ENCODE measurements at places on chromosomes 5 and 9.

DNA sequence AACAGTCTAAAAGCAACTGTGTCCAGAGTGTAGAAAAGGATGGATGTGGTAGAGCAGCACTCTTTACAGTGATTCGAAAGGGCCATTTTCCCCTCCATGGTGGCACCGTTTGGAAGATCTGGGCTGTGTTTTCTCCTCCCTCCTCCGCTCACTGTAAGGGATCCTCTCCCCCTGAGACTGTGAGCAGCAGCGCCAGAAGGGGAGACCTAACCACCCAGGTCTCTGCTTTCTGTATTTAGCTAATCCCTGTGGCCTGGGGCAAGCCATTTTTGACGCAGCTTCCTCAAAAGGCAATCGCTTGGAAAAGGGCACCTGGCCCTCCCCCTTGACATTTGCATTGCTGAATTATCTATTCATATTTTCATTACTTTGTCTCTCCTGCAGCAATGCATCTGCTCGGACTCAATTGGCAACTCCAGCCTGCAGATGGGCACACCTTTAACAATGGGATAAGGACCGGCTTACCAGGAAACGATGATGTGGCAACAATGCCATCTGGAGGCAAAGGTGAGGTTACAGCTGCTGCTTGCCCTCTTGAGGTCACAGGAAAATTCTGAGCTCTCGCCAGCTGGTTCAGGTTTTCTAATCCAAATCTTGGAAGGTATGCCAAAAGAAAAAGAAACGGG, 244.3 kb upstream of the WWC1 start:
- peak; percentile 49 for DNase-seq

DNA sequence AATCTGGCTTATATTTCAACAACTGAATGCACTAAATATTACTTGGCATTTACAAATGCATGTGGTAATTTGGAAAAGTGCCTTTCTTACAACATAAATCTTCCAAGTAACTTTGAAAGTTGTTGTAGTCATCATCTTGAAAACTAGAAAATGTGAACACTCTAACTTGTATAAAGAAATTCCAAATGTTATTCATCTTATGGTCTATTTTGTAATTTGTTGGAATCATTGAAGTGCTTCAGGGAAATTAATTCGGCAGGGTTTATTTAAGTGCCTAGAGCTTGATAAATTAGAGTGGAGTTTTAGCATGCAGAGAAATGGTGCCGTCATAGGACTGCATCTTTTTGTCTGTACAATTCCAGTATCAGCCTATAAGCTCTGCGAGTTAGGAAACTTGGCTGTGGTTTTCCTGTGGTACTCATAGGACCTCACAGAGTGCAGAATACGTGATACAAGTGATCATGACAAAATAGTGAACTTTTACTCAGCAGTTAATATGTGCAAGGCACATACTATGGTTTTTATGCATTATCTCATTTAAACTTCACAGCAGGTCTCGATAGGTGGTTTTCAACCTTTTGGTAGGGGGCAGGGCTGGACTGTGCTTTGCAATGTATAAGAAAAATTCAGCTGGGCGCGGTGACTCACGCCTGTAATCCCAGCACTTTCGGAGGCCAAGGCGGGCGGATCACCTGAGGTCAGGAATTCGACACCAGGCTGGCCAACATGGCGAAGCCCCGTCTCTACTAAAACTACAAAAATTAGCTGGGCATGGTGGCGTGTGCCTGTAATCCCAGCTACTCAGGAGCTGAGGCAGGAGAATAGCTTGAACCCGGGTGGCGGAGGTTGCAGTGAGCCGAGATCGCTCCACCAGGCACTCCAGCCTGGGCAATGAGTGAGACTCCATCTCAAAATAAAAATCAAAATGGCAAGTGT, 79.6 kb downstream of the RAI14 start:
- DNase-seq, result peak; percentile 48

DNA sequence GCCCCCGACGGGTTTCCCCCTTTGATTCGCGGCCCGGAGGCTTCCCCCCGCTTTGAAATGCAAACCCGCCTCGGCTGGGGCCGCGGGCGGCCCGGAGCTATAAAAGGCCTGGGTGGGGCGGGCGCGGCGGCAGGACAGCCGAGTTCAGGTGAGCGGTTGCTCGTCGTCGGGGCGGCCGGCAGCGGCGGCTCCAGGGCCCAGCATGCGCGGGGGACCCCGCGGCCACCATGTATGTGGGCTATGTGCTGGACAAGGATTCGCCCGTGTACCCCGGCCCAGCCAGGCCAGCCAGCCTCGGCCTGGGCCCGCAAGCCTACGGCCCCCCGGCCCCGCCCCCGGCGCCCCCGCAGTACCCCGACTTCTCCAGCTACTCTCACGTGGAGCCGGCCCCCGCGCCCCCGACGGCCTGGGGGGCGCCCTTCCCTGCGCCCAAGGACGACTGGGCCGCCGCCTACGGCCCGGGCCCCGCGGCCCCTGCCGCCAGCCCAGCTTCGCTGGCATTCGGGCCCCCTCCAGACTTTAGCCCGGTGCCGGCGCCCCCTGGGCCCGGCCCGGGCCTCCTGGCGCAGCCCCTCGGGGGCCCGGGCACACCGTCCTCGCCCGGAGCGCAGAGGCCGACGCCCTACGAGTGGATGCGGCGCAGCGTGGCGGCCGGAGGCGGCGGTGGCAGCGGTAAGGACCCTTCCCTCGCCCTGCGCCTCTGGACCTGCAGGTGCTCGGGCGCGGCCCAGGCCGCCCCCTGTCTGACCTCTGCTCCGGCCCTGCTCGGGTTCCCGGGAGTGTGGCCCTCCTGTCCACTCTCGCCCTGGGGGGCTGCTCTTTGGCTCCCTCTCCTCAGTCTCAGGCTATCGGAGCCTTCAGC, at the start of gene CDX1:
Gene CDX1, plus strand, starts transcription at position 129 of the 862 bp plus-strand sequence. Its CDS starts 99 bp downstream, at position 228.
- DNase-seq, result no peak

- peak; percentile 22 for DNase-seq
Observed at GRCh38 chr9:76619640-76620039, 144.6 kb upstream of the PCA3 start.

DNA sequence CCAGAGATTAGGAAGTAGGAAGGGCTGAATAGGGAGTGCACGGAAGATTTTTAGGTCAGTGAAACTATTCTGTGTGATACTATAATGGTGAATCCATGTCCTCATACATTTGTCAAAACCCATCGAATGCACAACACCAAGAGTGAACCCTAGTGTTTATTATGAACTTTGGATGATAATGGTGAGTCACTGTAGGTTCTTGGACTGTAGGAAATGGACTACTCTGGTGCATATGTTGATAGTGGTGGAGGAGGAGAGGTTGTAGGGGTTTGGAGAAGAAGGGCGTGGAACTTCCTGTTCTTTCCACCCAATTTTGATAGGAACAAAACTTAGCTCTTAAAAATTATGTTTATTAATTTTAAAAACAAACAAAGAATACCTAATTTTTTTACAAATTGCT, 14.3 kb downstream of the CTSL start:
- no peak for DNase-seq

DNA sequence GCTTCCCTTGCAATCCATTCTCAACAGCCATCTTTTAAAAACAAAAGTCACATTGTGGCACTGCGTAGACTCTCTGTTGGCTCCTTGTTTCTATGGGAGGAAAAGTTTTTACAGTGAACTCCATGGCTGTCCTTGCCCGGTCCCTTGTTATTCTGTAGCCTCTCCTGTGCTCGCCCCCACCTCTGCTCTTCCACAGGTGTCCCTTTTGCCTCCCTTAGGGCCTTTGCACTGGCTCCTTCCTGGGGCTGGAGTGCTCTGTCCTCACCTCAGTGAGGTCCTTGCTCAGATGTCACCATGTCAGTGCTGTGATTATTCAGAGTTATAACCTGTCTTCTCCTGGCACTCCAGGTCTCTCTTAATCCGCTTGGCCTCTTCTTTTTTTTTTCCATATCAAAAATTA, 308.8 kb downstream of the DOCK8 start:
- no peak for DNase-seq

DNA sequence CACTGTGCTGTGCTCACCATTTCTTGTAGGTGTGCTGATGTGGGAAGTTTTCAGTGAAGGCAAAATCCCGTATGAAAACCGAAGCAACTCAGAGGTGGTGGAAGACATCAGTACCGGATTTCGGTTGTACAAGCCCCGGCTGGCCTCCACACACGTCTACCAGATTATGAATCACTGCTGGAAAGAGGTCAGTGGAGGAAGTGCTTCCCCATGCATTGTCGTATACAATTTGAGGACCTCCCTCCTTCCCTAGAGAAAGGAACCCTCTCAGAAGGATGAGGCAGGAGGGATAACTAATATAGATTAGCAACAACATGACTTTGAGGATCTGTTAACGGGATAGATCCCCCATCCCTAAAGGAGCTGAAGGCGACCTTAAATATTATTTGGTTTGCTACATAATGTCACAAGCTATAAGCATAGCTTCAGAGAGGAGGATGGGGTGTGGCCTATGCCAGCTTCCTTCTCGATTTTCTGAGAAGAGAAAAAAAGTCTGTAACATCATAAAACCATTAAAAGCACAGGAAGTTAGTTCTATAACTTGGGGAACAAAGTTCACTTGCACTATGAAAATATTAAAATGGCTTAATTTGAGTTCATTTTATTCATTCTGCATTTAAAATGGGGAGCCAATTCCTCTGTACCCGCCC, 17.0 kb upstream of the CYFIP2 start:
- DNase-seq, result no peak

- no peak for DNase-seq
Observed at GRCh38 chr5:111752426-111752965, 4.5 kb downstream of the NREP start.

DNA sequence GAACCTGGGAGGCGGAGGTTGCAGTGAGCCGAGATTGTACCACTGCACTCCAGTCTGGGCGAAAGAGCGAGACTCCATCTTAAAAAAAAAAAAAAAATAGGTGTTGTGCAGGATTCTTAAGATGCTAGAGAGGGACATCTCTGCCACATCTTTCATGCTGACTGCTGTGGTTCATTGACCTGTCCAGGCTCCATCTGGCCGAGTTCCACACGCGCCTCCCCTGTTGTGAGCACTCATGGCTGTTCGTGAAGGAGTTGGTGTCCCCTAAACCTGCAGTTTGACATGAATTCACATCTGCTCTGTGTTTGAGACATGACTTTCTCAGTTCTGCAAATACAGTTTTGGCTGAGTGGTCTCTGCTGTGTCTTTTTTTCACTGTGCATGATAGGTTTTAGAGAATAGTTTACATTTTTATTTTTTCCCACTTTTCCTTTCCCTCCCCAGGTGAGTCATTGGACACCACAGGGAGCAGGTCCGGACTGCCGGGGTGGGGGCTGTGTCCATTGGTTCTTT, 5.3 kb downstream of the NXNL2 start:
- no peak for DNase-seq

DNA sequence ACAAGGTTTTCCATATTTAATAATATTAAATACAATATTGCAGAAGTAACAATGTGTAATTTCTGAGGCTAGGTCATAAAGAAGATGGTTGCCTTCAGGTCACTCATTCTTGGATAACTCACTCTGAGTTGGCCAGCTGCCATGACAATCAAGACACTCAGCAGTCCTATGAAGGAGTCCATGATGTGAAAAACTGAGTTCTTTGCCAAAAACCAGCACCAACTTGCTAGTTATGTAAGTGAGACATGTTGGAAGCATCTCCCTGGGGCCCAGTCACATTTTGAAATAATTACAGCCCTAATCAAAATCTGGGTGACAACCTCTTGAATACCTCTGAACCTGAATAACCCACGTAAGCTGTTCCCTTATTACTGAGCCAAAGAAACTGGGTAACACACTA, 453.2 kb downstream of the CDH18 start:
- DNase-seq, result no peak

Data from EH (cell line).